Renal pelvis (tissue), 12 donors: ENCODE measurements at places on chromosomes 7 and 10. TPM values are rescaled to one million over a fixed set of nuclear protein-coding genes. Genes with fewer than 3 reads are reported as not detected.

DNA sequence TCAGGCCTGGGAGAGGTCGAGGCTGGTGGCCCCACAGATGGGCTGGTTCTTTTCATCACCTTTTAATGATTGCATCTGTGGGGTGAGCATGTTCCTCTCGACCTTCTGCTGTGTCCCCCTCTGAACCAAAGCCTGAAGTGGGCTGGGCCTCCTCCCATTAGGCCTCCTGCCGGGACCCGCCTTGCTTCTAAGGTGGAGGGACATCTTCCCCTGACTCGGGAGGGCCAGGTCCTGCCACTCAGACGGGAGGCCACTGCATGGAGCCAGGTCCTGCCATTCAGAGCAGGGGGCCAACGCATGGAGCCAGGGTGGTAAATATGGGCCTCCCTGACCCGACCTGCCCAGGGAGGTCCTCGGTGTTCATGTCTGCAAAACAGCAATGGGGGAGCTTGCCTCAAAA lies 188.4 kb downstream of the EBF3 start:
- no peak for DNase-seq

GRCh38 chr7:41544241-41544640 lies 158.6 kb downstream of the INHBA start:
- no peak for DNase-seq

DNA sequence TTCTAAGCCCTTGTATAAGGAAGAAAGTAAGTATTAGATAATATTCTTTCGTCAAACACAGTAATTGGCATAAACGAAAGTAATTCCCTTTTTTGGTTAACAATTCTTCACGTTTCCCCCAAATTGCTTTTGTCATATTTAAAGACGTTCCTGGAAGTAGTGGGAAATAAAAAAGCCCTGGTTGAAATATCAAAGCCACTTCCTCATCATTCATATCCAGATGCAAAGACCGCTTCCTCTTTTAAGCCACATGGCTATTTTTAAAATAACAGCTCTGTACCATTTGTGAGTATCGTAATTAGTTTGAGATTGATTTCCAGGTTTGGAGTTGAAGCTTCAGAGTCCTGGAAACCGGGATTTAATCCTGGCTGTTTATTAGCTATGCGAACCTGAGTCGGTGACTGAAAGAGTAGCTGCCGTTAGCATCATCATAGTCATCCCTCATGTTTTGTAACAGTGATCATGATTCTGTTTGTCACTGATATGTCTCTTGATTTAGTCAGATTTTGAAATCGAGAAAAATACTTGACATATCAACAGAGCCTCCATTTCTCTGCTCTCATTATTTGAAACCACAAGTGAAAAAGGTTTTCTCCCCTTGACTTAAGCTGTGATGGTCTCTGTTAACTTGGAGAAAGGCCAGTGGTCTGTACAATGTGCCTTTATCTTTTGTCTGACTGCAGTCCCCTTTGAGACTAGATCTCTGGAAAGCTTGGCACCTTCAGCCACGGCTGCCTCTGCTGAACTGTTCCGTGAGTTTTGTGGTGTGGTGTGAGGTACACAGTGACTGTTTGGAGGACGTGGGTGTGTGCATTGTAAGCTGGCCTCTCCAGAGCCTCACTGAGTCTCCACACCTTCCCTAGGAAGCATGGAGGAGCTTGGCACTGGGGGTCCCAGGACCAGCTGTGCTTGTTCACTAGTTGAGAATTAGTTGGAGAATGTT lies 18.1 kb downstream of the OPTN start:
- DNase-seq = no peak

DNA sequence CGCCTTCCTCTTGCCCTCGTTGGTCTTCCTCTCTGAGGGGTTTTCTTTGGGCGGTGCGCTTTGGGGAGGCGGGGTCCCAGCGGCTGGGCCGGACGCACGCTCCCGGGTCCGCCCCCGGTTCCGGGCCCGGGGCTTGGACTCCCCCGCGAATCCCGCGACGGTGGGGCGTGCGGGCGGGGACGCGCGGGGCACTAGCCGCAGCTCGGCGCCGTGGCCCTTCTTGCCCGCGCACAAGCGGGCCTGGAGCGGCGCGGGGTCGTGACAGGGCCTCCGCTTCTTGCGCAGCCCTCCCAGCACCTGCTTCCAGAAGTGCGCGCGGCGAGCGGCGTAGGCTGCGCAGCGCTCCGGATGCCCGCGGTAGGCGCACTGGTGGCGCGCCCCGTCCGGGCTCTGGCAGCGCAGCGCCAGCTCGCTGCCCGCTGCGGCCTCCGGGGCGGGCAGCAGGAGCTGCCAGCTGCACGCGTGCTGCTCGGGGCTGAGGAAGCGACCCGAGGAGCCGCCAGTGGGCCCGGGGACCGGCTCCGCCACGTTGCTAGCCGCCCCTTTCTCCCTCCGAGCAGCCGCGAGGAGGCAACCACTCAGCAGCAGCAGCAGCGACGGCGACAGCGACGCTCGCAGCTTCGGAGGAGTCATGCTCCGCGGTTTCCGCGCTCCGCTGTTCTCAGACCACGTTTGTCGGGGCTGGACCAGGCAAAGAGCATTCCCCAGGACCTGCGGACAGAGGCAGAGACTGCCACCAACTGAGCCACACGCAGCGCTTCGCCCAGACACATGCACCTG lies 759 bp downstream of the FGFBP3 start:
- DNase-seq = peak; percentile 84

- DNase-seq = no peak
Observed at GRCh38 chr7:142654398-142654797, 94.9 kb upstream of the PRSS1 start.

GRCh38 chr7:112061051-112061450 lies 145.1 kb downstream of the DOCK4 start:
- no peak for DNase-seq

Gene JAKMIP3
- polyA plus RNA-seq = 0.19 TPM

Gene GPR26
- polyA plus RNA-seq = not detected
